ENCODE measurements at places on chromosomes 1 and 21.

DNA sequence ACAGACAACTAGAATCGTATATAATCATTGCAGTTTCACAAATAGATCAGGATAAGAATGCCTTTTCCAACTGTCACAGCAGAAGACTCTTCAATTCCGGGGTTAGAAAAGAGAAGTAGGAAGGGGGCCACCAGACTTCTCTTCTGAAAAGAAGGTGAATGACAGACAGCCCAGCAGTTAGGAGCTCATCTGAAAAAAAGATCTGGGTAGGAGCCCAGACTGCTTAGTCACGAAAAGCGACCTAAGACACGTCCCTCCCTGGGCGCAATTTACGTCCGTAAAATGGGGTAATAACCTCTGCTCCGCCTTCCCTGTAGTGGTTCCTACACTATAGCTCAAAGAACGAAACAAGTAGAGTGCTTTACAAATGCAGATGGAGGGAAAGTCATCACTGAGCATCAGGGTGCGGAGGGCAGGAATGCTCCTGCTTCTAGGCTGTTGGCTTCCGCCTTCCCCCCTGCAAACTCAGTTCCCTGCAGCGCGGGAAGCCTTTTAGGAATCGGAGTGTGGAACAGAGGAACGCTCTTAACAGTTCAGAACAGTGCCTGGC, 582 bp downstream of the ORC1 start:
- no peak for DNase-seq

DNA sequence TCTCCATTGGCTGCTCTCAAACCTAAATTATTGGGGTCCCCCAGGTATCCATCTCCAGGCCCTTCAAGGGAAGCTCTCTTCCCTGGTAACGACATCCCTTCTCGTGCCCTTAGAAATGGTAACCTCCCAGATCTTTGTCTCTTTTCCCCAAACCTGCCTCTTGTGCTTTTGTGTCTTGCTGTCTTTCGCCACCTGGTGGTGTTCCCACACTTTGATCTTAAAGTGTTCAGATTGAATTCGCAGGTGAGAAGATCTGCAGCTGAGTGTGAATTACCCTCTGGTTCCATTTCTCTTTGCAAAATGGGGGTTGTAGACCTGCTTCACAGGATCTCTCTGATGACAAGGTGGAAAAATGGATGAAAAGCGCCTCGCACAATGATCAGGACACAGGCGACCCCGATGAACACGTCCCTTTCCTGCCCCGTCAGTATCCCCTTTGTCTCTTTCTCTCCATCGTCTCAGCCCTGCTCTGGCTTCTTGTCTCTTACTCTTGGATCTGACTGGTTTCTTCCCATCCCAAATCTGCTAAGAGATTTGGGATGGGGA, 53.1 kb downstream of the DOP1B start:
- peak; percentile 30 for DNase-seq

DNA sequence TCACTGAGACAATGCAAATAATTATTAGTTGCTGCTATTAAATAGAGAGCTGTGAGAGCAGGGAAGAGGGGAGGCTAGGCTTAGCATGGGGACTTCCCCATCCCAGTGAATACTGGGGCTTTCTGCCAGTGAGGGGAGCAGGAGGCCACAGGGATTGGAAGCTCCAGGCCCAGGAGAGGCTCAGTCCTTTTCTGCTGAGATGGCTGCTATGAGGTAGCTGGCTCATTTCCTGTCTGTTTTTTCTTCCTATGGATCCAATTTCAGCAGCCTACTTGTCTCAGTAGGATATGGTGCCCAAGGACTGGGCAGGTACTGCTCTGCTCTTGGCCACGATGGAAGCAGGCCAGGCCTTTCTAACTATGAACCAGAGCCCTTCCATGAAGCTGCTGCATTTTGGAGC, 10.0 kb downstream of the STMN1 start:
- no peak for DNase-seq

DNA sequence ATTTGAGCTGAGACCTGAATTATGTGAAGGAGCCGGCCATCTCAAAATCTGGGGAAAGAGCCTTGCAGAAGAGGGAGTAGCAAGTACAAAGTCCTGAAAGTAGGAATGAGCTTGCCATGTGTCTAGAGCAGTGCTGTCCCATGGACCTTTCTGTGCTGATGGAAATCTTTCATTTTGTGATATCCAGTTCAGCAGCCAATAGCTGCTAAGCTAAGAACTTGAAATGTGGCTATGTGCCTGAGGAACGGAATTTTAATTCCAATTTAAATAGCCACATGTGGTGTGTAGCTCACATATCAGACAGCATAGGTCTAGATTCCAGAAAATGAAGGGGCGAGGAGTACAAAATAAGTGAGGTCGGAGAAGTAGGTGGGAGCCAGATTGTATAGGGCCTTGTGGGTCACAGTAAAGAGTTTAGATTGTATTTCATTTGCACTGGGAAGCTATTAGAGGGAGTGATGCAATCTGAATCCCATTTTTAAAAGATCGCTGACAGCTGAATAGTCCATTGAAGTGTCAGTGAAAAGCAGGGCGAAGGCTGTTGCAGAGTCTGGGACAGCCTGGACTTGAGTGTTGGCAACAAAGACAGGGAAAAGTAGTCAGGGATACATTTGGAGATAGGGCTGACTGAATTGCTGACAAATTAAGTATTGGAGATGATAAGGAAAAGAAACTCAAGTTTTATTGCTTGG, 80.3 kb downstream of the TMEM200B start:
- DNase-seq = no peak

- no peak for DNase-seq
These were observed 57.0 kb downstream of the SLC22A15 start for GRCh38 chr1:116033322-116033721.

DNA sequence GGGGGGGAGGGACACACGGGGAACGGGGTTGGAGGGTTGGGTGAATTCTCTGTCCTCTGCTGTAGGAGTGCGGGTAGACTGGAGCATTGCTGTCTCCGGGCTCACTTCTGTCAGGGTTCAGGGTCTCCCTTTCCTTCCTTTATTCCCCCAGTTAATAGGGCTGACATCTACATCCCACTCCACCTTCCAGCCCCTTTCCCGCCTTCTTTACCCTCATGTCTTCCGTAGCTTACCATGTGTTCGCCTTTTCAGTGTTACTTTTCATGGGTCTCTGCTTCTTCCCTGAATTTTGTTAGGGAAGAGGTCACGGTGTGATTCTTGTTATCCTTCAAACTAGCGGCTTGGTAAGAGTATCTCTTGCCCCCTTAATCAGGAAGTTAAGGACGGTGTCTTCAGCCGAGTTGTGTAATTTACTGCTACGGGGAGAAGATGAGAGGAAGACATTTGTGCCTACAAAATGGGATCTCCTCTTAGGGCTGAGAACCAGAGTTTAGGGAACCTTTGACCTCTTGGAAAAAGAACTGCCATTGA, 917 bp downstream of the RAP1A start:
- DNase-seq = no peak

DNA sequence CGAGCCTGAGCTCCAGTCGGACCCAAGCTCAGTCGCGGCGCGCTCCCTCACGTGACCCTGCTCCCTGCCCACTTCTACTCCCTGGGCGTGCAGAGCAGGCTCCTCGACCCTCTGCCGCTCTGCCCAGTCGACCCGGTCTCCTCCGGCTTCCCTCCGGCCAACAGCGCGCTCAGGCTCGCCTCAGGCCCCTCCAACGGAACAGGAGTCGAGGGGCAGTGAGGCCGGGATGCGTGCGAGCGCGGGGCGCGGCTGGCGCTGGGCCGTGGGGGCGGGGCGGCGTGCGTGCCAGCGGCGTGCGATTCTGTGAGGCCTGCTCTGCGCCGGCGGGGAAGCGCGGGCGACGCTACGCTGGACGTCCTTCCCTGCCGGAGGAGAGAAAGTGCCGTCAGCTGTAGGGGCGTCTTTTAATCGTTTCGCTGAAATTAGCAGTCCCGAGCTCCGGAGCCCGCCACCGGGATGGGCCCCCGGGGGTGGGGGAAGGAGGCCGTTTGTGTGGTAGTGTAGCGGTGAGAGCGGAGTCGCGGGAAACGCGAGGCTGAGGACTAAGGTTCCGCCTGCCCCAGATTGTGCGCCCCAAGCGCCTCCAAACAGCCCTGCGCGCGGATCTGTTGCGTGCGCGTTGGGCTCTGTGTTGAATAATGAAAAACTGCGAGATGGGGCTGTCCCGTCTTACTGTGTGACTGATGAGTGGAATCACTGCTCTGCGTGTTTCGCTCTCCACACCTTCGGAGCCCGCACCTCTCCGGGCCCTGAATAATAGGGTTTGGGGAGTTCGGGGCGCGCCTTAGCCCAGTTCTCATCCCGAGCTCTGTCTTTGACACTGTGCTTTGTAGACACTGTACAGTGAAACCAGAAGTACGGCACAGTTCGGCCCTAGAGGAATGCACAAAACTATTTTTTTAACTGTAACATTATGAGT, at the start of gene ACBD6:
Gene ACBD6, minus strand, starts transcription at position 217 of the 919 bp plus-strand sequence. CDS start 311 bp downstream, outside the sequence.
- peak; percentile 77 for DNase-seq

Data from activated T-cell treated with anti-CD3 and anti-CD28 coated beads for 1 hour (primary cell).